ENCODE measurements at places on chromosomes 5 and 9.

DNA sequence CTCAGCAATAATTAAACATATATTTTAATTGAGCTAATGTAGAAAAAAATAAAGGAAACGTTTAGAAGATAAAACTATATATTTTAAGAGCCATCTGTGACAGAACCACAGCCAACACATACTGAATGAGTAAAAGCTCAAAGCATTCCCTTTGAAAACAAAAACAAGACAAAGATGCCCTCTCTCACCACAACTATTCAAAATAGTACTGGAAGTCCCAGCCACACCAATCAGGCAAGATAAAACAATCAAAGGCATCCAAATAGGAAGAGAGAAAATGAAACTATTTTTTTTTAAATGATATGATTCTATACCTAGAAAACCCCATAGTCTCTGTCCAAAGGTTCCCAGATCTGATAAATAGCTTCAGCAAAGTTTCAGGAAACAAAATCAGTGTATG is 262.0 kb downstream of the HTR1A start:
- DNase-seq = no peak

DNA sequence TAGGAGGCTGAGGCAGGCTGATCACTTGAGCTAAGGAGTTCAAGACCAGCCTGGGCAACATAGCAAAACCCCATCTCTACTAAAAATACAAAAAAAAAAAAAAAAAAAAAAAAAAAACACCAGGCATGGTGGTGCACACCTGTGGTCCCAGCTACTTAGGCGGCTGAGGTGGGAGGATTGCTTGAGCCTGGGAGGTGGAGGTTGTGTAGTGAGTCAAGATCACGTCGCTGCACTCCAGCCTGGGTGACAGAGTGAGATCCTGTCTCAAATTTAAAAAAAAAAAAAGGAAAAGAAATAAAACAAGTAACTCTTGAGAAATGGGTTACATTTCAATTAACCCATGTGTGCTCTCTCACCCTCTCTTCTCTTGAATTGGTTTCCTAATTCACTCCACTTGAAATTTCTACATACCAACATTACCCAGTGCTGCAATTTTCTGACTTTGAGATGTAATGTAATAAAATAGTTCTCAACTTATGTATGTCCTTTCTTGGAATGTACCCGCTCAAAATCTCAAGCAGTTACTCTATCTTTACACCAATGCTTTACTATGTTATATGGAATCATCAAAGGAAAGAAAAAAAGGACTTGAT is 35.8 kb downstream of the TMEM245 start:
- no peak for DNase-seq

DNA sequence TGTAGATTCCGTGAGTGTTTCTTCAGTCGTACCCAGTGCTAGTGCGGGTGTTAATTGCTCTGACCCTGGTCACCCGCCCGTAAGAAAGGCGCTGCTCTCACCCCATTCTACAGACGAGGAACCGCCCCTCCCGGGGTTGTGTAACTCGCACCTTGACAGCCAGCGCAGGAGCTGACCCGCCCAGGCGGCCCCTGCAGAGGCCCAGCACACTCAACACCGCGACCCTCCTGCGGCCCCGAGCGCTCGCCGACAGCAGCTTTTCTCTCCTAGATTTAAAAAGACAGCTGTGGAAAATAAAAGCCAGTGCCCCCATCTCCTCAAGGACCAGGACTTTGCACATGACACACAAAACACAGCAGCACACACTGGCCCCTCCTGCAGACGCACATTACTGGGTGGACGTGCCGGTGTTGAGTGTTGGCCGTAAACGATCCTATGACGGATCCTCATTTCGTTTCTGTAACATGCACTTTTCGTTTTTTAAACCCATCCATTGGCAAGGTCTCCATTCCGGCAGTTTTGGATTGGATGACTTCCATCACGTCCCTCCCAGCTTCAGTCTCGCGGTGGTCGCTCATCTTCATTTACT is 22.9 kb downstream of the OR2V2 start:
- no peak for DNase-seq

- no peak for DNase-seq
These were observed 12.8 kb downstream of the AKNA start for GRCh38 chr9:114374936-114375335.

DNA sequence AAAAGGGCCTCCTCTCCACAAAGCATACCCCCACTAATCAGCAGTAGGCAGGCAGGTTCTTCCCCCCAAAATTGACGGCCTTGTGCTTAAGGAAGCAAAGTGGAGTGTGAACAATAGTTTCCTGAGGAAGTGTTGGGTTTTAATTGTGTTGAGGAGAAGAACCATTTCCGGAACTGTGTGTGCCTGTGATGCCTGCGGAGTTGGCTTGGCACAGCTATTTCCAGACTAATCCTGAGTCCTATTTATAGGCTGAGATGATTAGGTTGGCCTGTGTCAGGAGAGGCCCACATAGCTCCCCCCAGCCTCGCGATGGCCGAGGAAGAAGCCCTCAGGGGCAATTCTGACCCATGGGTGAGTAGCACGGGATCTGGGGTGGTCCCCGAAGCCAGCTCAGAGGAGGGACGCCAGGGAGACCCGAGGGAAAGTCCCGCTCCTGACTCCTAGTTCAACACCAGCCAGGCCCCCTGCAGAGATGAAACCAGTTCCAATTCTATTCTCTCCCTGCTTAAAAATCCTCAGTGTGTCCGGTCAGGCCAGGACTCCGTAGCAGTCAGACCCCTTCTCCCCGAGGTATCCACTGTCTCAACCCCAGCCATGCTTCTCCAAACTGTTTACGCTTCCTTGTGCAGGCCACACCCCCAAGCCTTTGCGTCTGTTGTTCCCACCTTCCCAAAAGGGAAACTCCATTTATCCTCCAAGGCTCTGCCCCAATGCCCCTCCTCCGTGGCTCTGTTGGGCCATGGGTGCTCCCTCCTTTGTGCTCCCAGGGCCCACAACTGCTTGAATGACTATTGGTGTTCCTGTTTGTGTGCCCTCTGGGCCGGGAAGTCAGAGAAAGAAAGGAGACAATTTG is 18.1 kb downstream of the GSN start:
- DNase-seq = no peak

- no peak for DNase-seq
These were observed 13.9 kb upstream of the RIC1 start for GRCh38 chr9:5614985-5615384.

GRCh38 chr5:149496166-149496565 is 55.1 kb downstream of the CSNK1A1 start:
- DNase-seq = no peak

GRCh38 chr5:81657386-81657785 is 93.5 kb downstream of the SSBP2 start:
- no peak for DNase-seq

GRCh38 chr9:71058660-71059059 is 62.8 kb downstream of the TRPM3 start:
- no peak for DNase-seq

DNA sequence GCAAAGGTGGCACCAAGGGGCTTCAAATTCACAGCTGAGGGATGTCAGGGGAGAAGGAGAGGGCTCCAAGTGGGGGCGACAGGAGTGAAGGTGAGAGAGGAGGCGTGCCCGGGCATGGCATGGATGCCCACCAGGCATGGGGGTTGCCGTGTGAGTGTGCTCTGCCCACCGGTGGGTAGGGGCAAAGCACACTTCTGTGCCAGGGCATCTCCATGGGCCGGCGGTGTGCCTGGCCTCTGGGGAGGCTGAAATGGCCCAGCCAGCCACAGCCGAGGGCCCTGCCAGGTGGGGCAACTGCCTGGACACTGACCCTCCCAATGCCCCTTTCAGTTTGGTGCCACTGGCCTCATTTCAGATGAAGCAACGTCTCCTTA is 14.0 kb upstream of the RNU6ATAC start:
- DNase-seq = no peak

DNA sequence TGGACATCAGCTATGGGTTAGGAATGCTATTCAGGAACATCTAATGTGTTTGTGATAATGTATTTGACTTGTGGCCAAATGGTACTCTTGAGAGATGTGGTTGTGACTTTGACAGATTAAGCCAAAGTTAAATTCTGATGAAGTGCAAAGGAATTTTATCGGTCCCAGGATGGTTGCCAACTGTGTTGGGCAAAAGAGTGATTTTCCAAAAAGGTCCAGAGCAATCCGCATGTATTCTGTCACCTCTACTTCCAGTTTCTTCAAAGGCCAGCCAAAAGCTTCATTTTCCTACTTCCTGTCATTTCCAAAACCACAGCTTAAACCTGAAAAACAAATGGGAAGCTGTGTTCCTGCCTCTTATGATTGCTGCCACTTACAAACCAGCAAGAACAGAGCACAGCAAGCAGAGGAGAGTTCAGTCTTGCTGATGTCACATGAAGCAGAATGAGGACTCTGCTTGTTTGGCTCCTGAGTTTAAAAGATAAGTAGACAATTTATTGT is 59.8 kb downstream of the MARCHF3 start:
- no peak for DNase-seq

DNA sequence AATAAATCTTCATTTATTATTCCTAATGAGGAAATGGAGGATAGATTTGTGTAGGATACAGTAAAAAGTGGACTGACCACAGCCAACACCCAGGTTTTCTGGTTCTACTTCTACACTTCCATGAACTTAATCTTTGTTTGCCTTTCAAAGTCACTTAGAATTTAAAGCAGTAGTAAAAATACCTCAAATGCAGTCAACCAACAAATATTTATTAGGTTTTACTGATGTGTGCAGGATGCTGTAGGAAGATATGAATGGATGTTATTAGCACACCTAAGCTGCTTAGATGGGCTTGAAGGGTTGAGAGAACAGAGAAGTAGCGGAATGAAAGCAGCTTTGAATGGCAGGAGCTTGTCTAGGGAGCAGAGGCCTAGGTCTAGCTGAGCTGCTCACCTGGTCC is 201.1 kb downstream of the PALM2AKAP2 start:
- DNase-seq = no peak

- no peak for DNase-seq
These were observed 102.6 kb upstream of the TLE4 start for GRCh38 chr9:79469164-79469563.

GRCh38 chr9:128101231-128101661 is 26.3 kb downstream of the PTGES2 start:
- no peak for DNase-seq

DNA sequence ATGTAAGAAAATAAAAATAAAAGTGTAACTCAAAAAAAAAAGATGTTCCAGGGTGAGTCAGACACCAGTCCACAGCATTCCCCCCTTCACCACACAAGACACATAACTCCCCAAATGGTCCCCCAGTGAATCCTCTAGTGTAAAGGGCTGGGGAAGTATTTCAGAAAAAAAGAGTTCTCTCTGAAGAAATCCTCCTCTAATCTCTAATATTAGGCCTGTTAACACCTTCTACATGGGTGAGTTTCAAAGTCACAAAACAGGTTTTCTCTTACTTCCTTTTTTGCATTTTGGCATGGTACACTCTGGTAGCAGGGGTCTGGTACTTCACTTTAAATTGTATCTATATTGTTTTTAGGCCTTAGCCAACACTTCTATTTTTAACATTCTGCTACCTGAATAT is 28.2 kb downstream of the RNF145 start:
- no peak for DNase-seq

- no peak for DNase-seq
These were observed 54.4 kb downstream of the KCNV2 start for GRCh38 chr9:2771661-2772060.

- DNase-seq = no peak
These were observed 7.8 kb upstream of the FOXI1 start for GRCh38 chr5:170097934-170098333.

GRCh38 chr9:23552876-23553601 is 273.0 kb downstream of the ELAVL2 start:
- no peak for DNase-seq

- no peak for DNase-seq
These were observed 75.2 kb downstream of the FCHO2 start for GRCh38 chr5:73030995-73031394.

DNA sequence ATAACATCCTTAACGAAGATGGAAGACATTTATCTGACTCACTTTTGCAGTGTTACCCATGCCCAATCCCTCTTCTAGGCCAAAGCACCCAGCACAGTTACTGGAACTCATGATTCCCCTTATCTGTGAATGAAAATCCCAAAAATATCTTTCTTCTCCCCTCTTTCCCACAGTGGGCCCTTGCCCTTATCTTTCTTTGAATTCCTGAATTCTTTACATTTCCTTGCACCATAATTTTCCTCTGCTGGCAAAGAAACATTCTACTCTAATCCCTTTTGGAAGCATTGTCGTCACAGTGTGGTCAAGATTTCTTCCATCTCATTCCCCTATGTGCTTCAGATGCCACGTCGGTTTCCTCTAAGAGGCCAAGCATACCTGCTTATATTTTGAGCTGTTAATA is 135.9 kb upstream of the LIFR start:
- no peak for DNase-seq

DNA sequence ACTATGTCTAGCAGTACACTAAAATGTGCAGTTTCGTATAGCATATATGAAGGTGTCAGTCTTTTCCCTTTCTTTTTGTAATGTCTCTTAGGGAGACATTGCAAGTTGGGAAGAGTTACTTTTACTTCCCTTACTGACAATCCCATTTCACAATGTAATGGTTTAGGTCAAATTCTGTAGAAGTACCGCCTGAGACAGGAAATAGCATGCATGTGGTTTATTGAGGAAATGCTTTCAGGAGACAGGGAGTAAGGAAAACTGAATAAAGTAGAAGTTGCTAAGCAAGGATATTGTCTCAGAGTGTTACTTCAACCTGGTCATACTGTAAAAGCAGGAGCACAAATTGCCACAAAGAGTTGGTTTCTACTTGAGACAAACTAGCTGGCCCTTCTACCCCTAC is 32.1 kb upstream of the MSANTD3 start:
- DNase-seq = no peak

GRCh38 chr9:119175581-119175980 is 193.7 kb downstream of the BRINP1 start:
- DNase-seq = no peak

GRCh38 chr9:91424403-91425176 is 958 bp upstream of the NFIL3 start:
- peak; percentile 21 for DNase-seq

DNA sequence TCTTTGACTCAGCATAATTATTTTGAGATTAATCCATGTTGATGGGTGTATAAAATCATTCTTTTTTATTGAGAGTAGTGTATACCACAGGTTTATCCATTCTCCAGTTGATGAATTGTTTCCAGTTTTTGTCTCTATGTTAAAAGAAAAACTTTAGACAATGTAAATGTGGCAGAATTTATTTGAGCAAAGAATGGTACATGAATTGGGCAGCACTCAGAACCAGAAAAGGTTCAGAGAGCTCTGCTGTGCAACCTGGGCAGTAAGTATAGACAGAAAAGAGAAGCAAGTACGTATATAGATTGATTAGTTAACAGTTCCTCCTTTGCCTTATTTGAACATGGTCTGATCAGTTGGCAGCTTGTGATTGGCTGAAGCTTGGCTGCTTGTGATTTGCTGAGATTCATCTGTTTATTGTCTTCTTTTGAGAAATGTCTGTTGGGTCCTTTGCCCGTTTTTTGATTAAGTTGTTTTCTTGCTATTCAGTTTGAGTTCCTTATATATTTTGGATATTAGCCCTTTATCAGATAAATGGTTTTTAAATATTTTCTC is 41.4 kb downstream of the CDC42SE2 start:
- no peak for DNase-seq

Measured in stimulated activated CD4-positive, alpha-beta T cell treated with anti-CD3 and anti-CD28 coated beads, Interleukin-1b, Interleukin-23, amount 100 ng/mL, for 1 hour (primary cell).